DMS153 (cell line): ENCODE measurements at places on chromosomes 6 and 20.
A peak's percentile ranks its signal among the peaks of the same experiment; 100 is the strongest.

GRCh38 chr6:90008189-90008907 is 114.1 kb downstream of the GJA10 start:
- DNase-seq = no peak

- no peak for DNase-seq
Measured at GRCh38 chr6:46772762-46773161, 20.4 kb upstream of the MEP1A start.

GRCh38 chr6:15254070-15254975 is 8.5 kb downstream of the JARID2 start:
- no peak for DNase-seq

DNA sequence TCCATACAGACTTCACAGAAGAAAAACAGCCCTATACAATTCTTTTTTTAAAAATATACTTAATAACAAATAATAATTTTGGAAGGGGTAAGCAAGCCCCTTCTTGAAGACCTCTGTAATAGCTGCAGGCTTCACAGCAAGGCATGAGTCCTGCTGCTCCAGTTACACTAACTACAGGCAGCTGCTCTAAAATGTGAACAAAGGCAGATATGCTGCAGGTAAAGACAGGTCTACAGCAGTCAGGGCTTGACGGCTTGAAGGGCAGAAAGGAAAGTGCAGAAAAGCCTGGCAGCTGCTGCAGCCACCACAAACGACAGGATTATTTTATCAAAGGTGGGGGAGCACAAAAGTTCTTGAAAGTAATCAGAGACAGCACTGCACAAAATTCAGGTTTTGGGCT is 11.3 kb downstream of the FAXC start:
- no peak for DNase-seq

- DNase-seq = no peak
Measured at GRCh38 chr6:114863610-114864009, 520.8 kb upstream of the HS3ST5 start.

DNA sequence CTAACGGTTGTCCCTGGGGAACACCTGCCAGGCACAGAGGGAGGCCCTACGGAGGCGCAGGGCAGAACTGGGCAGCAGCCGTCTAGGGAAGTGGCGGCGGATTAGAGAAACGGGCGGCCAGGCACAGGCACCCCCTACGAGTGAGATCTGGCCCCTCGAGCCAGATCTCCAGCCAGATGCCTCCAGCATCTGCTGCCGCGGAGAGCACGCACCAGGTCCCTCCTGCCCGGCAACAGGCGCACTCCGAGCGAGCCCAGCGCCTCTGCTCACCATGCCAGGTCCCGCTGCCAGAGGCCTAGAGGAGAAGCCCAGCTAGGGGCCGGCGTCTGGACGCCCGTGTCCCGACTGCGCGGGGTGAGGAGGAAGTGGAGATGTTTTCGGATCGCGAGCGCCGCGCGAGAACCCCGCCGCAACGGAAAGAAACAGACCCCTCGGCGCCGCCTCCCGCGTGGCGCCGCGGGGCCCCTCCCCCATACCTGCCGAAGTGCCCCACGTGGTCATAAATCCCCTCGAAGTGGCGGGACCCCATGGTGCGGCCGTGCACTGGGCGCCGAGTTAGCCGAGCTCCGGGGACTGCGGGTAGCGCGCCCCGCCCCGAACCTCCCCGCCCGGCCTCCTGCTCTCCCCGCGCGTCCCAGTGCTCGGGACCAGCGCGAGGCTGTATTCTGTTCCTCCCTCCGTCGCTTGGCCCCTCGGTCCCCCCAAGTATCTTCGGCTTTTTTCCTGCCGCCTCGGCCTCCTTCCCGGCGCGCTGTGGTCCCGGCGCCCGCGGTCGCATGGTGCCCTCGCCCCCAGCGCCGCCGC is at the start of gene SLC22A16:
Gene SLC22A16, minus strand, starts transcription at position 568 of the 804 bp plus-strand sequence. Its CDS starts 39 bp downstream, at position 529.
- no peak for DNase-seq

GRCh38 chr20:37396416-37397075 is 50.6 kb downstream of the SRC start:
- peak; percentile 73 for DNase-seq

GRCh38 chr20:33008336-33009213 is 1.1 kb downstream of the BPIFB2 start:
- no peak for DNase-seq

GRCh38 chr6:164006459-164006858 is 591.9 kb downstream of the QKI start:
- no peak for DNase-seq

GRCh38 chr20:54058420-54059139 is 11.8 kb downstream of the BCAS1 start:
- no peak for DNase-seq

- no peak for DNase-seq
Measured at GRCh38 chr20:57282670-57283361, 16.4 kb upstream of the BMP7 start.

GRCh38 chr6:41519305-41519744 is 26.9 kb upstream of the FOXP4 start:
- no peak for DNase-seq

- DNase-seq = no peak
Measured at GRCh38 chr6:161349886-161350285, 76.0 kb upstream of the AGPAT4 start.

- DNase-seq = peak; percentile 22
Measured at GRCh38 chr6:1832844-1833787, 223.4 kb downstream of the FOXC1 start.

DNA sequence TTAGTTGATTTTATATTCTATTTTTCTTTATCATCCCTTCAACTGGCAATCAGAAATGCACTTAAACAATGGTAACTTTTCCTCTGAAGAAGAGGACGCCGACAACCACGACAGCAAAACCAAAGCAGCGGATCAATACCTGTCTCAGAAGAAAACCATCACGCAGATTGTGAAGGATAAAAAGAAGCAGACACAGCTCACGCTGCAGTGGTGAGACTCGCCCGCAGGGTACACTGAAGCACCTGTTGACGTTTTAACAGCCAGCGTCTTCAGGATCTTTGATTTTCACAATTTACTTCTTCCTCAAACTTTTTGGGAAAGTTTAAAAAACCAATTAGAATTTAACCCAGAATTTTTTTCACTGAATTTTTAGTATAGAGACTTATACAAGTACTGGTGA is 701 bp downstream of the RFX6 start:
- DNase-seq = no peak

- DNase-seq = no peak
Measured at GRCh38 chr6:82917346-82918064, 148.1 kb downstream of the UBE3D start.

GRCh38 chr6:16105854-16106253 is 23.0 kb upstream of the MYLIP start:
- no peak for DNase-seq

- no peak for DNase-seq
Measured at GRCh38 chr20:50224531-50225255, 34.1 kb downstream of the CEBPB start.

DNA sequence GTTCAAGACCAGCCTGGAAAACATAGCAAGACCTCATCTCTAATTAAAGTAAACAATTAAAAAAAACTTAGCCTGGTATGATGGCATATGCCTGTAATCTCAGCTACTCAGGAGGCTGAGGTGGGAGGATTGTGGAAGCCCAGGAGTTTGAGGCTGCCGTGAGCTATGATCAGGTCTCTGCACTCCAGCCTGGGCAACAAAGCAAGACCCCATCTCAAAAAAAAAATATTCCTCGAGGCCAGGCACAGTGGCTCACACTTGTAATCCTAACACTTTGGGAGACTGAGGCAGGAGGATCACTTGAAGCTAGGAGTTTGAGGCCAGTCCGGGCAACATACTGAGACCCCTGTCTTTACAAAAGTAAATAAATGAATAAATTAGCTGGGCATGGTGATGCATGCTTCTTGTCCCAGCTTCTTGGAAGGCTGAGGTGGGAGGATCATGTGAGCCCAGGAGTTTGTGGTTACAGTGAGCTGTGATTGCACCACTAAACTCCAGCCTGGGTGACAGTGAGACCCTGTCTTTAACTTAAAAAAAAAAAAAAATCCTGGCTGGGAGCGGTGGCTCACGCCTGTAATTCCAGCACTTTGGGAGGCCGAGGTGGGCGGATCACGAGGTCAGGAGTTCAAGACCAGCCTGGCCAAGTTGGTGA is 9.3 kb upstream of the C2 start:
- DNase-seq = no peak

DNA sequence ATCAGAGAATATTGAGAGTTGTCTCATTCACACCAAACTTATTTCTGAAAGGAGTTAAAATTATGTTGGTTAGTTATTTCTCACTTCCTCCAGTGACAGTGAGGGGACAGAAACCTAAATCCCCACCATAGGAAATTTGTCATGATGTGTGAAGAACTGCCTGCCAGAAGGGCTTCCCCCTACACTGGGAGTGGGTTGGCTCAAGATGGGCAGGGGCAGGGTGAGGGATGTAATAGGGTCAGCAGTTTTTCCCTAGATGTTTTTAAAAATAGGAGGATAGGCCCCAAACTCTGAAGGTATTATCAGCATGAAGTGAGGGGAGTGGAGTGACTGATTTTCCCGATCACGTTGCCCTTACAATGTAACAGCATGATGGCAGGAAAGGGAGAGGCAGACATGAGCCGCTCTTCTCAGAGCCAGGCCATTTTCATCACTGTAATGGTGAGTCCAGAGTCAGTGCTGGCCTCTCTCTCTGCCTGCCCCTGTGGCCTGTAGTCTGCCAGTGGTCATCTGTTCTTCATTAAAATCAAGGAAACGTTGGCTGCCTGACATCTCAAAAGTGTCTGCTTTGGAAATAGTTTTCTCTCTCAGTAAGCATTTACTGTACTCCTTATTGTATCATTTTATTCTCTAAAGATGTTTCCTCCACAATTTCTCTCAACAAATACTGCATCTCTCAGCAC is 59.8 kb upstream of the SYNJ2 start:
- DNase-seq = no peak

GRCh38 chr6:166553563-166554271 is 32.8 kb downstream of the RAMACL start:
- no peak for DNase-seq

DNA sequence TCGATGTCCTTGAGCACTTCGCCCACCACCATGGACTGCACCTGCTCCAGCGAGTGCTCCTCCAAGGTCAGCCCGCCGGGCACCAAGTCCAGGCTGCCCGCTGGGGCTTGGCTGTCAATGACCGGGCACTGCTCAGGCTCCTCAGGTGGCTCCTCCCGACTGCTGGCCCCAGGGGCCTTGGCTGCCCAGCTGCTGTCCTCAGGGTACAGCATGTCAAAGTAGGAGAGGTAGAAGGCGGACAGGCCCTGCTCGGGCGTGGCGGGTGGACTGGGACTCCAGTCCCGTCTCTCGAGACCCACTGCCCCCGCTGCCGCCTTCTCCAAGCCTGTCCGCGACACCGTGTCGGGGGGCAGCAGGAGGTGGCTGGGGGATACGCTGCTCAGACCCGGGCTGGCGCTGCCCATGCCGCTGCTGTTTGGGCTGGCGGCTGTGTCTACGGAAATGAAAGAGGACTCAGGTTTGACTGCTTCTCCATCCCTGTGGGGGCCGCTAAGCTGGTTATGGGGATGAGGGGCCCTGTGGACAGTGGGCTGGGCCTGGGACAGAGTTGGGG is 12.0 kb downstream of the SPDEF start:
- no peak for DNase-seq

- DNase-seq = no peak
Measured at GRCh38 chr6:138607478-138608433, 108.5 kb upstream of the NHSL1 start.

- no peak for DNase-seq
Measured at GRCh38 chr20:47818466-47818865, 33.2 kb upstream of the SULF2 start.

DNA sequence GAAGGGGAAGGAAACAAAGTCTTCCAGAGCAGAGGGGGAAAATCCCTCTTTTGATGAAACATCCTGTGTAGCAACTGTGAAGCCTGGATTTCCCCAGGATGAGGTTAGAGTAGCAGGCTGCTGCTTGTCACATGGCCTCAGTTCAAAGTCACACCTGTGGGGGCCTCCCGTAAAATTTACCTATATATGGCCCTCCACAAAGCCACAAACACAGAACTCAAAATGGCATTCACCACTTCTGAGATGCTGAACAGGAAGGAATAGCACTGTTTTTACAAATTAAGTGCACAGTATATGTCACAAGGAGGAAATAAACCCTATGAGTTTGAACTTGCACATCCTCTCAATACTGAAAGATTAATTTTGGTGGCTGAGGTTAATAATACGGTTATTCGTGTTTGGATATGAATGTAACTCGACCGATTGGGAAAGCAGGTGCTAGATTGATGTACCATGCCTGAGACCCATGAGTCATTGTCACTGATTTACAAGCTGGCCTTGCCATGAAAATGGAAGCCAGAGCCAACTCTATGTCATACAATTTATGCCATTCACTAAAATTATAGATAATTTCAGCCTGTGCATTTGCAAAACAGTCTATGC is 70.6 kb downstream of the SGK1 start:
- DNase-seq = no peak

- DNase-seq = no peak
Measured at GRCh38 chr6:144346719-144347447, 61.7 kb downstream of the UTRN start.

GRCh38 chr20:4299773-4300172 is 284.4 kb upstream of the RNF24 start:
- DNase-seq = no peak

DNA sequence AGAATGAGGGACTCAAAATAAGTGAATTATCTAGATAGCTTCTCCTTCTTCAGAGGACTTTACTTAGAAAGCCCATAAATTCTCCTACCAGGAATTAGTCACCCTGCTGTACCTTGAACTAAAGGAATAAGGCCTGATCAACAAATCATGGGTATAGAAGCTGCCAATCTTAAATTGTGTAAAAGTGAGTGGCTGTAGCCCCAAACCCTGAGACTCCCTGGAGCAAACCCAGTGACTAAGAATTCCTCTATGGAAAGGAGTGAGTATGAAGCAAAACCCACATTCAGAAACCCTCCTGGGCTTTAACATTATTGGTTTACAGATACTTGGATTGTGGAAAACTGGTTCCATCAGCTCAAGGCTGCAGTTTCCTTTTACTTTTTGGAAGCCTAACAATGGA is 285.8 kb upstream of the TBX18 start:
- DNase-seq = no peak

- no peak for DNase-seq
Measured at GRCh38 chr6:12037798-12038197, 25.7 kb downstream of the HIVEP1 start.

- DNase-seq = no peak
Measured at GRCh38 chr6:56838965-56839364, 115.9 kb upstream of the BEND6 start.

DNA sequence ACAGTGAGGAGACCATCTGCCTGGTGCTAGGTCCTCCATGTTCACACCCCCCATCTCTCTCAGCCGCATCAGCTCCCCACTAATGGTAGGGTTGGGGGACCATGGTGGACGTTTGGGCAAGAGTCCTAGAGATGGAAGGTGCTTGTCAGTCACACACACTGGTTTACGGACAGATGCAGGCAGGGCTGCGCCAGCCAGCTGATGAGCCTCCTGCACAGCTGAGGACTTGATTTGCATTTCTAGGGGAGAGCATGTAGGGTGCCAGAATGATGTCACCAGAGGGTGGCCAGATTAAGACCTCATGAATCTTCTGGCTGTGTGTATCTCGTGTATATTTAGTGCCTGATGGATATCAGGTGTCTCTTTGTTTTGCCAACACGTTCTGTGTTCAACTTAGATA is 28.6 kb downstream of the CST8 start:
- DNase-seq = no peak

GRCh38 chr6:79670789-79671188 is 39.7 kb downstream of the SH3BGRL2 start:
- peak; percentile 98 for DNase-seq
